ENCODE measurements at places on chromosomes 5 and 9. TPM values are rescaled to one million over a fixed set of nuclear protein-coding genes. Genes with fewer than 3 reads are reported as not detected.

Gene PCDH1
- 47.2 TPM for total RNA-seq

Gene GABRA6
- not detected for total RNA-seq

Gene SSNA1
- total RNA-seq: 53.1 TPM

GRCh38 chr9:113738893-113739604 is 137.1 kb upstream of the ZNF618 start:
- DNase-seq: no peak

GRCh38 chr5:56851258-56851941 is 36.1 kb downstream of the MAP3K1 start:
- DNase-seq: no peak

GRCh38 chr9:82761956-82762355 is 301.0 kb downstream of the RASEF start:
- DNase-seq: no peak

- no peak for DNase-seq
Measured at GRCh38 chr5:127186657-127187056, 103.9 kb upstream of the MEGF10 start.

DNA sequence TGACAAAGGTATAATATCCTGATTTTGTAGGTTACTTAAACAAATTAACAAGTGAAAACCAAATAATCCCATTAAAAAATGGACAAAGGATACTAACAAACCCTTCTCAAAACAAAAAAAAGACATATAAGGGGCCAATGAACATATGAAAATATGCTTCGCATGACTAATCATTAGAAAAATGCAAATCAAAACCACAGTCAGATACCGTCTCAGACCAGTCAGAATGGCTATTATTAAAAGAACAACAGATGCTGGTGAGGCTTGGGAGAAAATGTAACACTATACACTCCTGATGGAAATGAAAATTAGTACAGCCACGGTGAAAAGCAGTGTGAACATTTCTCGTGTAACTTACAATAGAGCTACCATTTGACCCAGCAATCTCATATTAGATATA is 1542.2 kb upstream of the CDH9 start:
- DNase-seq: no peak

GRCh38 chr5:67050125-67050524 is 146.5 kb downstream of the CD180 start:
- no peak for DNase-seq

- DNase-seq: no peak
Measured at GRCh38 chr5:170201311-170201710, 31.5 kb upstream of the C5orf58 start.

DNA sequence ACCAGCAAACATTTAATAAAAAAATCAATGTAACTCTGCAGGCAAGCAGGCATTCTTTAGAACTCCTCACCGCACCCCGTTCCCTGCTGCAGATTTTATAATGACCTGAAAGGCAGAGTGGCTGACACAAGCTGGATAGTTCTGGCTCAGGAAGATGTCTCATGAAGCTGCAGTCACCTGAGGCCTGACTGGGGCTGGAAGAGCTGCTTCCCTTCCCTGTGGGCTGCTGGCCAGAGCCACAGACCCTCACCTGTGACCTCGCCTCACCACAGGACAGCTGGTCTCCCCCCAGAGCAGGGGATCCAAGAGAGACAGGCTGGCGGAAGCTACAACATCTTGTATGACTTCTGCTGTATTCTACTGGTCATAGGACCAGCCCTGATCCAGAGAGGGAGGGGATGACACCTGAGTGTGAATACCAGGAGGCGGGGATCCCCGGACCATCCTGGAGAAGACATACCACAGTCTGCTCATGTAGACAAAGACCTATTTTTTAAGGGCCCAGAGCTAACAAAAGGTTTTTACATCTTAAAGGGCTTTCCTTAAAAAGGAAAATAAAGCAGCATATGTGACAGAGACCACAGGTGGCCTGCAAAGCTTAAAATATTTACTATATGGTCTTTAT is 43.9 kb downstream of the RAPGEF1 start:
- no peak for DNase-seq

DNA sequence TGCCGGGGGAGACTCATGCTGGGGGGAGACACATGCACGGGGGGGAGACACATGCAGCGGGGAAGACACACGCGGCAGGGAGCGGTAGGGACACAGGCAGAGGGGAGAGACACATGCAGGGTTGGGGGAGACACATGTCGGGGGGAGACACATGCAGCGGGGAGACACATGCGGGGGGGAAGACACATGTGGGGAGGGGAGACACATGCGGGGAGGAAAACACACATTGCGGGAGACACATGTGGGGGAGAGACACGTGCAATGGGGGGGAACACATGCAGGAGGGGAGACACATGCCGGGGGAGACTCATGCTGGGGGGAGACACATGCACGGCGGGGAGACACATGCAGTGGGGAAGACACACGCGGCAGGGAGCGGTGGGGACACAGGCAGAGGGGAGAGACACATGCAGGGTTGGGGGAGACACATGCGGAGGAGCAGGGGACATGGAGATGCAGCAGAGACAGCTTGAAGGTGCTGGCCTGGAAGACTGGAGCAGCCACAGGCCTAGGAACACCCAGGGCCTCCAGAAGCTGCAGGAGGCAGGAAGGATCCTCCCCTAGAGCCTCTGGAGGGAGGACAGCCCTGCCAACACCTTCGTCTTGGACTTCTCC is 20.3 kb upstream of the OLFM1 start:
- no peak for DNase-seq

GRCh38 chr9:77770340-77770739 is 122.2 kb upstream of the GNA14 start:
- no peak for DNase-seq
